Stimulated activated CD8-positive, alpha-beta memory T cell treated with anti-CD3 and anti-CD28 coated beads, Interleukin-2, amount 100 ng/mL, for 48 hours (primary cell): ENCODE measurements at places on chromosomes 4 and X.

- DNase-seq: no peak
Measured at GRCh38 chrX:148628621-148629020, 128.2 kb downstream of the AFF2 start.

- no peak for DNase-seq
Measured at GRCh38 chrX:53421772-53422085, 725 bp downstream of the SMC1A start.

GRCh38 chrX:39625810-39626209 lies 471.9 kb downstream of the BCOR start:
- DNase-seq: no peak

DNA sequence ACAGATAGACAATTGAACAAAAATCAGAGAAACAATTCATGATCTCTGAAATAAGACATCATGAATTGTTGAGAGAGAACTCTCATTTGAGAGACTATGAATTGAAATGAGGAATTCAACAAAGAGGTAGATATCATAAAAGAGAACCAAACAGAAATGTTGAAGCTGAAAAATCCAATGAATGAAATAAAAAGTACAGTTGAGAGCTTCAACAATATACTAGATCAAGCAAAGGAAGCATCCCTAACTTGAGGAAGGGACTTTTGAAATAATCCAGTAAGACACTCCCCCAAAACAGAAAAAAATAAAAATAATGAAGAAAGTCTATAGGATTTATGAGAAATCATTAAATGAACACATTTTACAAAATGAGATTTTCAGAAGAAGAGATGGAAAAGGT lies 310.0 kb upstream of the PCDH10 start:
- DNase-seq: no peak

DNA sequence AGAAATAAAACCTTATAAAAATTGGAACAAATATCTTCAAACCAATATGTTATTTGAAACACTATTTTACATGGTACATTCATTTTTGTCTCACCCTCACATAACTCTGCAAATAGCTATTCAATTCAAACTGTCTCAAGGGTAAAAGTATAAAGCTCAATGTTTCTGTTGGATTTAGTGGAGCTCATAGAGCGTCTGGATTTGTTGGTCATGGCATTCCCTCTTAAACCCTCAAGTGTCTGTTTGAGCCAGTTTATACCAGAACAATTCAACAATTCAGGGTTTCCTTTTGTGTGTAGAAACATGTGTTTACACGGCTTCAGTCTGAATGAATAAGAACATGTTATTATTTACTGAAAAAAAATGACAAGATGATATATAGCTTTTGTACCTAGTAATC lies 161.6 kb downstream of the PCDH18 start:
- DNase-seq: no peak
